ENCODE measurements at places on chromosomes 7 and 10. TPM values are rescaled to one million over a fixed set of nuclear protein-coding genes. Genes with fewer than 3 reads are reported as not detected.

Gene MSMB
- polyA plus RNA-seq, result 0.59 TPM

Gene NUTM2A
- polyA plus RNA-seq, result 1.5 TPM

Gene PSD
- polyA plus RNA-seq, result 1.1 TPM

Gene GTF2IRD2
- polyA plus RNA-seq, result 7.8 TPM

Gene TMEM176A
- 9.4 TPM for polyA plus RNA-seq

Gene UTF1
- not detected for polyA plus RNA-seq

Gene PLXDC2
- 13.0 TPM for polyA plus RNA-seq

Gene FRAT2
- polyA plus RNA-seq, result 7.2 TPM

Gene NEBL
- polyA plus RNA-seq, result 13.3 TPM

Gene IRF5
- 10.6 TPM for polyA plus RNA-seq

Gene FOXP2
- polyA plus RNA-seq, result 2.5 TPM

Gene SGPL1
- 16.6 TPM for polyA plus RNA-seq

Gene ANKRD2
- polyA plus RNA-seq, result 0.46 TPM

Gene TACR2
- 9.6 TPM for polyA plus RNA-seq

Gene CEP55
- 8.3 TPM for polyA plus RNA-seq

Gene GIMAP5
- polyA plus RNA-seq, result 7.6 TPM

Gene BLOC1S2
- 51.2 TPM for polyA plus RNA-seq

Gene CNPY1
- polyA plus RNA-seq, result not detected

Gene COA1
- 24.2 TPM for polyA plus RNA-seq

Gene CALY
- 0.12 TPM for polyA plus RNA-seq

Gene PDK4
- 13.3 TPM for polyA plus RNA-seq

Gene TUBAL3
- 0.05 TPM for polyA plus RNA-seq

Gene NXPH1
- not detected for polyA plus RNA-seq

Gene DBF4
- polyA plus RNA-seq, result 4.6 TPM

Gene H2BK1
- polyA plus RNA-seq, result not detected

Gene ZNF804B
- not detected for polyA plus RNA-seq

Gene SPDYE2
- polyA plus RNA-seq, result not detected

Gene AGAP5
- polyA plus RNA-seq, result 2.6 TPM

Gene ITGB8
- polyA plus RNA-seq, result 5.0 TPM

Gene ELOVL3
- 0.02 TPM for polyA plus RNA-seq

Gene AGAP9
- 19.8 TPM for polyA plus RNA-seq

Gene ZKSCAN1
- 25.0 TPM for polyA plus RNA-seq

Gene GPR37
- polyA plus RNA-seq, result 3.6 TPM
